ENCODE measurements at places on chromosomes 12 and 14.

DNA sequence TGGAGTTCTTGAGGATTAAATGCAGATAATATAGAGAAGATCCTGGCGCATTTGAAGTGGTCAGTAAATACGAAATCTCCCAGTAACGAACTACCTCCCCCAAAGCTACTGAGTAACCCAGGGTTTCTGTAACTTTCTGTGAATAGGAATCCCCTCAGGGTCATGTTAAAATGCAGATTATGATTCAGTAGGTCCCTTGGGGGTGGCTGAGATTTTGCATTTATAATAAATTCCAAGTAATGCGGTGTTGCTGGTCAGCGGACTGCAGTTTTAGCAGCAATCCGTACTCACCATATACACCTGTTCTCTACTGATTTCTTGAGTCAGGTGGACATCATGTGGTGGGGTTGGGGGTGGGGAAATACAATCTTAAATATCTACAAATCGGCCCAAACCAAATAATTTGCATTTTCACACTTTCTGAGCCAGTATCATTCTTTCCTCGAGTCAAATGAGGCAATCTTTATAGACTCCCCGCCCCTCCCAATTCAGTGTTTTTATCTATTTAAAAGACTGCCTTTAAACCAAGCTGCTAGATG lies 868 bp downstream of the SPATA7 start:
- DNase-seq = no peak

- DNase-seq = no peak
Observed at GRCh38 chr12:52946334-52946733, 2.6 kb upstream of the KRT18 start.

GRCh38 chr12:26535826-26536225 lies 297.2 kb downstream of the ITPR2 start:
- DNase-seq = no peak

GRCh38 chr14:64688811-64689281 lies 15.4 kb upstream of the PLEKHG3 start:
- no peak for DNase-seq

DNA sequence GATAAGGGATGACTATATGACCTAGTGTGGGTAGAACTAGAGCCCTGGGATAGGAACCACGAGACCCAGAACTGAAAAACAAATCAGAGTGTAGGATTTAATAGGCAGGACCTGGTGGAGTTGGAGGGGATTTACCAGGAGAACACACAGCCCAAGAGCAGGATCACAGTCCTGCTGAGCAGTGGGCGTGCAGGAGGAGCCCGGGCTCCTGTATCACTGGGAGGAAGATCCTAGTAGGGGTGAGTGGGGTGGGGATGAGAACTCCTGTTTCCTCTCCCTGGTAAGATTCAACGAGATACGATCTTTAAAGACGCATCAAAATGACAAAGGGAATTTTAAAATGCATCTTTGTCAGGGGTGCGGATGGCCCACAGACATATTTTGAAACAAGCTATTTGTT lies 220.1 kb downstream of the GALC start:
- DNase-seq = no peak

- no peak for DNase-seq
Observed at GRCh38 chr12:32292151-32292550, 107.2 kb upstream of the FGD4 start.

DNA sequence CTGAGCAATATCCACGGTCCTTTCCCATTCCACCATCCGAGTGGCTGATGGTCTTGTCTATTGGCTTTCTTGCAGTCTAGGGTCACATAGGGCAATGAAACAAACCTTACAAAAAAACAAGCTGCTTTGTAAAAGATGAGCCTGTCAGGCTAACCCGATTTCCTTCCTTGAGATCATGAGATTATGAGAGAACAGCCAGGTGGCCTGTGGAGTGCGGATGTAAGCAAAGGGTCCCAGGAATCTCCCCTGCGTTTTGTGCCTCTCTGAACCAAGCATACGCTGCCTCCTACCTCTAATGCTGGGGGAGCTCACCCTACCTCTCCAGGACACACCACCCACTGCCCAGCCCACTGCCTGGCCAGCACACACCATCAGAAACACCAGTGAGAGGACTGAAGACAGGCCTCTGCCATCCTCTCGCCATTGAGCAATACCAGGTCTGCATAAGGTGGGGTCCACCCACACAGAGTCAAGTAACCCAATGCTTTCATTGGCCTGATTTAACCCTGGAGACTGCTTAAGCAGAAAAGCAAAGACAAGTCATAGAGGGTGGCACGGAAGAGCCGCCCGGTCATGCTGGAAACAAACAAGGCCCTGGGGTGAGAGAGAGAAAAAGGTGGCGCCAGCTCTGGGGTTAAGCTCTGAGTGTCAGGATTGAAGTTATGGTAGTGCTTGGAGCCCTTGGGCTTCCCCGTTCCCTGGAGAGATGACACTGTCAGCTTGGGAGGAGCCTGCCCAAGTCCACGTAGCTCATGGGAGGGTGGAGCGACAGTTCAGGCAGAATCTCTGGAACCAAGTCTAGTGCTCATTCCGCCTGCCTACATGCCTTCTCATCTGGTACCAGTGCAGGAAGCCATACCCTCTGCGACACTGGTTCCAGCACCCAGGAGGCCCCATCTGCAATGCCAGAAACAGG lies 46.6 kb downstream of the CALM1 start:
- no peak for DNase-seq

- DNase-seq = no peak
Observed at GRCh38 chr14:68602507-68602906, 190.4 kb downstream of the ZFP36L1 start.

- DNase-seq = no peak
Observed at GRCh38 chr14:95309261-95310051, 10.3 kb downstream of the CLMN start.

DNA sequence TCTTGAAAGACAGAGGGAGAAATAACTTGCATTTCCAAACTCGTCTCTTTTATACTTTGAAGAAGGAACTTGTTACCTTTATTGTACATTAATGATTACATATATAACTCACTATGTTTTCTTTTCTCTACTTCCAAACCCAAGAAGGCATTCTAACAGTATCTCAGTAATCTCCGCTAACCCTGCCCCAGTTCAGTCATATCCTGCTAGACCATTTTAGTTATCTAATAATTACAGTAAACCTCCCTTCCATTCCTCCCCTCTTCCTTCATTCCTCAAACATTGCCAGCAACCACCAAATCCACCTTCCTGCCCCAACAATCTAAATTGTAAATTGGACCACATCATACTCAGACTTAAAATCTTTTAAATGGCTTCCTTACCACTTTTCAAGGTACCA lies 30.6 kb downstream of the STK38L start:
- DNase-seq = no peak

DNA sequence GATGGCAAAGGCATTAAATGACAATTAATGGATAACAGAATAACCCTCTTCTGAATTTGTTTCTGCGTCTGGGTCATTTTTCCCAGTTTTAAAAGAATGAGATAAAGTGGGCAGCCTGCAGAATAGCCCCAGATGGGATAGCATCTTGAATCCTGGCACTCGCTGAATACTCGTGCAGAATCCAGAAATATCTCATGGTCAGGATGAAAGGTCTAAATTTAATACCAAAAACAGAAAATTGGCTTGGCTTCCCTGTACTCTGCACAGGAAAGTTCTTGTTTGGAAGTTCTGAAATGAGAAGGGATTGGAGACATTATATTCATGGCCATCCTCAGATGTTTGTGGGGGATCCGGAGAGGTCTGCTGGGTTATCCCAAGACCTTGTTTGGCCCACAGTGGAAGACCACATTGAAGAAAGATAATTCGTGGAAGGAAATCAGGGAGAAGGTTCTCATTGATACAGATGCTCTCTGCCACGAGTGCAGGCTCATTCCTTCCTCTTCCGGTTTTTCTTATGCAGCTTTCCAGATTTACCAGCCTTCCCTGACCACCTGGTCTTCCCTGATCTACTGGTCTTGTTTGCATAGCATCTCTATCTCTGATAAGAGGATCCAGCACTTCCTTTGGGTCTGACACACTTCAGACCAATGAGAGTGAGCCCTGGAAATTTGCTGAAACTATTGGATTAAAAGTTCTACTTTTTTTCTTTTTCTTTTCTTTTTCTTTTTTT lies 6.0 kb upstream of the IFT81 start:
- no peak for DNase-seq

GRCh38 chr12:54222609-54223008 lies 33.8 kb upstream of the SMUG1 start:
- no peak for DNase-seq

GRCh38 chr14:58736606-58737005 lies 98.8 kb downstream of the DACT1 start:
- DNase-seq = no peak

DNA sequence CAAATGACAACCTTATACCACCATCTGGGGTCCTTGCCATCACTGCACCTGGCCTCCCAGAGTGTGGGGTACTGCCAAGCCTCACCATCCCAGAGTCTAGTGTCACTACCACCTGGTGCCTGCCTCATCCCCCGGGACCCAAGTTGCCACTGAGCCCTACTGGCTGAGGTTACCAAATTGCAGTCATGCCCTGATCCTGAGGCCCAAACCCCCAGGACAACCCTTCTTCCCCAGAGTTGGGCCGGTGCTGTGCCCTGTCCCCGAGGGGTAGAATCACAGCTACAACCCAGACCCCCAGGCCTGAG lies 8.4 kb upstream of the SFSWAP start:
- no peak for DNase-seq

- DNase-seq = no peak
Observed at GRCh38 chr12:97813301-97813700, 350.7 kb downstream of the RMST start.

GRCh38 chr14:102802834-102803523 lies 25.7 kb downstream of the TRAF3 start:
- DNase-seq = no peak

DNA sequence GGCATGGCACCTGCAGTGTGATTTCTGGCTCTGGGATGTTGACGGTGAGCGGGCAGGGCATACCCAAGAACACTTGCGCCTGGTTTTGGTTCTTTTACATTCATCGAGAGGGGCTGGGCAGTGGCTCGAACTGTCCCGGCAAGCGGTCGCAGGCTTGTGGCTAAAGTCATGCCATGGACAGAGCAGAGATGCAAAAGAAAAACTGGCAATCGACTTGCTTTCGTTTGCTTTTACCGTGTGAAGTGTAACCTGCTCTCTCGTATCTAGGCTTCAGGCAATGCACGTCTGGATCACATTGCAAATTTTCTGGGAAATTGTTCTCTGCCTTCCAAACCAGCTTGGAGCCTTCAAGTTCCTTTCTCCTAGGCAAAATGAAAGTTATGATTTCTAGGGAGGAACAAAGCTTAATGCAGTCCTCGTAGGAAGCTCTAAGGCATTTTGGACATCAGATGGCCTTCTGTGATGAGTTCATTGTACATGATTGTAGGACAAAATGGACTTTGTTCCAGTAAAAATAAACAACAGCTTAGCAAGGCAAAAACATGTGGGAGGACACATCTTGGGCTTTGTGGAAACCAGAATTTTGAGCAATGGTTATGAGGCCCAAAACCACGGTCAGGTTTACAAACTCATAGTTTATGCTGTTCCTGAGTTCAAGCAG lies 18.3 kb downstream of the ADGRD1 start:
- DNase-seq = no peak

- DNase-seq = no peak
Observed at GRCh38 chr12:90331821-90332220, 623.2 kb downstream of the CCER1 start.

DNA sequence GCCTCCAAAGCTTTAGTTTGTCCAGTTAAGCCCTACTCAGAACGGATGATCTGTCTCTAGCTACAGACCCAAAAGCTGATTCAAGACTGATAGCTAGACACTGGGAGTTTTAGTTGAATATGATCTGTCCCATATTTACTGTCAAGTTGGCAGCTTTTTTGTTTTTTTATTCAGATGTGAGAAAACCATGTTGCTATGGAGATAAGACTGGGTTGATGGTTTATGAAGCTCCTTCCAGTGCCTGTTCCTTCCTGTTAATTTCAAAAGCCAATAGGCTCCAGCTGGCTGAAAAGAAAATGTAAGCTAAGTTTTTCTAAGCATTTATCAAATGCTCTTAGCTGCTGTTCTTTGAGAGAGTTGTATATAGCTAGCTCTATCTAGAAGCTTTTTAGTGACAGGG lies 4.7 kb downstream of the DYNLL1 start:
- no peak for DNase-seq

DNA sequence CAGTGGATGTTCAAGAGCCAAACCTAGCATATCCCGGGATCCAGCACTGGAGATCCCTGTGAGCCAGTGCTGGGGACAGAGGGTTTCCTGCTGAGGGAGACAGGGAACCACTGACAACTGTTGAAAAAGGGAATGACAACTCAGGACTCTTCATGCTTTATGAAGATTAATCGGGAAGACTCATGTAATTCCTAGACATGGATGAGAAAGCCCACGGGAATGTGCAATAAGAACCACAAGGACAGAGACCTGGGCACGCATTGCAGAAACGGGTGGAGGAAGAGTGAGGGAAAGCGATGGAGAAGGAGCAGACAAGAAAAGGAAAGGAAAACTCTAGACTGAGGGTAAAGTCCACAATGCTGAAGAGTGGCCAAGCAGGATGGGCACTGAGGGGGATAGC lies 296.0 kb downstream of the PCNX1 start:
- DNase-seq = no peak

- DNase-seq = no peak
Observed at GRCh38 chr14:104830781-104831180, 29.9 kb downstream of the ZBTB42 start.

GRCh38 chr14:69037790-69038454 lies 58.8 kb upstream of the ACTN1 start:
- no peak for DNase-seq

GRCh38 chr14:69581316-69581935 lies 6.8 kb upstream of the CCDC177 start:
- no peak for DNase-seq

GRCh38 chr14:64089920-64090319 lies 204.3 kb downstream of the ESR2 start:
- no peak for DNase-seq

DNA sequence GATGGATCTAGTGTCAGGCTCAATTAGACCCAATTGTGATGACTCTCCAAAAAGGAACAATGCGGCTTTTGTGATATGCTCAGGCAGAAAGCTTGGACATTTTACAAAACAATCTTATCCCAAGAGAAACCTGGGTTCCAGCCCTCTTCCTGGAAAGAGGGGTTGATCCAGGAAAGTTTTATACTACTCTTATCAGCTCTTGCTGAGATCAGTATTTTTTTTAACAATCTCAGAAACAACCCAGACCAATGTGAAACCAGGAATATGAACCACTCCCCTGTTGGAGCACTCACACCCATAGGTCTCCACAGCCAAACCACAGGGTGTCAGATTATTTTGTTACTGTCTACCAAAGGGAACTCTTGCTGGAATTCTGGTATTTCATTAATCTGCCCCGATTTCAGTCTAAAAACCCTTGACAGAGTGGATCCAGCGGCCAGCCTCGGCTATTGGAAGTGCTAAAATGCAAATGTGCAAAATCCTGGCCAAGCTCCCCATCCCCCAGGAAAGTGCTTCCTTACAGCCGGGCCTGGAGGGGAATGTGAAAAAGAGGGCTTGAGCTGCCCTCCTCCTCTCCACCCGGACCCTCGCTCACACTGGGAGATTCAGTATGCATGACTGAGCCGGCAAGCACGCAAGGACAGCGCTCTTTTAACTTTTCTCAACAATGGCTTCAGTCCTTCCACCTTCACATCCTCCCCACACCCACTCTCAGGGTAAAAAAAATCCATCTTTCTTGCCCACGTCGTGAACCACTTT lies 4.0 kb downstream of the FBXL14 start:
- DNase-seq = no peak

- DNase-seq = no peak
Observed at GRCh38 chr14:94163796-94164195, 10.3 kb upstream of the PPP4R4 start.

GRCh38 chr14:45526715-45527549 lies 273.9 kb upstream of the MIS18BP1 start:
- DNase-seq = no peak

Measured in activated CD4-positive, CD25-positive, alpha-beta regulatory T cell treated with anti-CD3 and anti-CD28 coated beads, Interleukin-2, amount 50 U/mL, for 72 hours (primary cell).